CD14-positive monocyte (primary cell): ENCODE measurements at places on chromosomes 7 and 10.
A peak's percentile ranks its signal among the peaks of the same experiment; 100 is the strongest.

GRCh38 chr10:124748953-124749645 is 4.9 kb upstream of the FAM53B start:
- no peak for DNase-seq

GRCh38 chr7:155230169-155230593 is 67.5 kb upstream of the INSIG1 start:
- DNase-seq, result no peak

GRCh38 chr7:1028044-1028770 is 16.1 kb upstream of the GPR146 start:
- peak; percentile 81 for DNase-seq

- no peak for DNase-seq
Observed at GRCh38 chr7:1586126-1586826, 16.4 kb upstream of the PSMG3 start.

GRCh38 chr7:127935847-127936376 is 95.3 kb downstream of the LRRC4 start:
- DNase-seq, result no peak

- DNase-seq, result no peak
Observed at GRCh38 chr7:100102950-100103840, 1.8 kb downstream of the AP4M1 start.

GRCh38 chr10:75606203-75606779 is 174.9 kb downstream of the LRMDA start:
- DNase-seq, result no peak

- peak; percentile 8 for DNase-seq
Observed at GRCh38 chr10:79608505-79609375, 2.0 kb upstream of the SFTPA1 start.

DNA sequence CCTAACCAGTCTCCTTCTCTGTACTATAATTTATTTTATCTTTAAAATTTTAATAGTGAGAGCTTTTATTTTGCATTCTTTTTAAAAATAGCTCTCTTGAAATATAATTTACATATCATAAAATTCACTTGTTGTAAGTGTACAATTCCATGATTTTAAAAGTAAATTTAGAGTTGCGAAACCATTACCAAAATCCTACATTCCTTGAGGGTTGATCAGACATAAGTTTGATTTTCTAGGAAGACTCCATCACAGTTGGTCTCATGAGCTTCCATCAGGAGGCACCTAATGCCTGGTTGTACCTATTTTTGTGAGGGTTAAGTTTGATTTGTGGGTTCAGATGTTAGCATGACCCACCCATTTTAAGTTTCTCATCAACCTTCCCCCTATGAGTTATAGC is 108.1 kb downstream of the BMPER start:
- DNase-seq, result no peak

GRCh38 chr10:84665883-84666463 is 337.6 kb downstream of the CCSER2 start:
- DNase-seq, result no peak

GRCh38 chr7:24880886-24881285 is 99.1 kb downstream of the OSBPL3 start:
- no peak for DNase-seq

DNA sequence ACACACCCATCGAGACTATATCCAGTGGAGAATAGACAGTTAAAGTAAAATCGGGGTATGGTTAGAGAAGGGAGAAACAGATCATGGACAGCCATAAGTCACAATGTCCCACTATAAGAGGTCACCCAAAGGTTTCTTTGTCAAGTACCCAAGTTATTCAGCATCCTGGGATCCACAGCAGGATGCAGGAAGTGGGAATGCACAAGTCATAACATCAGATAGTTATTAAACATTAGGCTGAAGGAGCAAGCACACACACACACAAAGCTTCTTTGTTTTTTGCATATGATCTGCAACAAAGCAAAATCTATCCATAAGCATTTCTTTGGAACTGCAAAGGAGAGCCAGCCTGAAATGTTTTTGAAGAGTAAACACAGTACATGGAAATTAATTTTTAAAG is 111.6 kb downstream of the NOC3L start:
- DNase-seq, result no peak

DNA sequence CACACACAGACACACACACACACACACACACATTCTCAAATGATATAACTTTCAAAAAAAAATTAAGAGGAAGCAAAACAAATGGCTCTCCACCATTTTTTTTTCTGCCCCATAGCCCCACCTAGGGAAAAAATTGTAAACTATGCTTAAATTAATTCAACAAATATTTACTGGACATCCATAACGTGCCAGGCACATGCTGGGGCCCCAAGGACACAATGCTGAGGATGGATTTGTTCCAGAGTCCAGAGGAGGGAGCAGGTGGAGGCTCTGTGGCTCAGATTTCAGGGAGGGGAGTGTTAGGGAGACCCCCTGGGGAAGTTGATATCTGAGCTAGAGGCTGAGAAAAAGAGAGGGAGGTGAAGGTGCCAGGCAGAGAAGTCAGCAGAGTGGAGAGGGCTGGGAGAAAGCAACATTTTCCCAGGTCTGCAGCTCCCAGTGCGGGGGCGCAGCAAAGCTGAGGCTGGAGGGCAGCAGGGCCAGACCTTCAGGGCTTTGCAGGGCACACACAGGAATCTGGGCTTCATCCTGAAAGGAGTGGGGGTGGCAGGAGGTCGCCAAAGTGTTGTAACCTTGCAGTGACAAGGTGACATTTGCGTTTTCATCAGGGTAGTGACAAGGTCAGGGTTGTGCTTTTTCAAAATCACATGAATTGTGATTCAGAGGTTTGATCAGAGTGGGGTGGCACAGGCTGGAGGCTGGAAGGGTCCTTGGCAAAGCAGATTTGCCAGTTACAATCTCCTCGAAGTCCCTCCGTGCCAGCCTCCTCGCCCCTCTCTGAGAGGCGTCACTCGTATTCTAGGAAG is 261.6 kb downstream of the WDR11 start:
- DNase-seq, result no peak

DNA sequence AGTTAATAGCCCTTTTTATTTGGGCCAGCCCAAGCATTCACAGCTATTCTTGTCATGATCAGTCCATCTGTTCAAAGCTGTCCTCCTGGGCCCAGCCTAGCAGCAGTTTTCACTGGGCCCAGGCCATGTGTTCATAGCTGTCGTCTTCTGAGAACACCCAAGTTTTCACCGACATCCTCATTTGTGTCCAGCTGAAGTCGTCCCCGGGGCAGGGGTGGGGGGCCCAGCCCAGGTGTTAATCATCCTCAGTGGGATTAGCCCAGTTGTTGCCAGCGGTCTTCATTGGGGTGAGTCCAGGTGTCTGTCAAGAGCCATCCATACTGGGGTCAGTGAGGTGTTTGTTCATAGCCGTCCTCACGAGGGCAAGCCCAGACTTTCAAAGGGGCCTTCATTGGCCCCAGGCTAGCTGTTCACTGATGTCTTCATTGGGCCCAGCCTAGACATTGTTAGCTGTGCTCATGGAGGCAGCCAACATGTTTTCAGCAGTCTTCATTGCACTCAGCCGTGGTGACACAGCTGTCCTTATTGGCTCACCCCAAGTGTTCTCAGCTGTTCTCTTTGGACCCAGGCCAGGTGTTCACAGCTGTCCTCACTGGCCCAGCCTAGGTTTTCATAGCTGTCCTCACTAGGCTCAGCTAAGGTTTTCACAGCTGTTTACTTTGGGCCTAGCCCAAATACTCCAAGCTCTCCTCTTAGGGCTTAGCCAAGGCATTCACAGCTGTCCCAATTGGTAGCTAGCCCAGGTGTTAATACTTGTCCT is 10.0 kb downstream of the FRG2B start:
- DNase-seq, result no peak

GRCh38 chr10:83214136-83214535 is 925.2 kb upstream of the GHITM start:
- no peak for DNase-seq

DNA sequence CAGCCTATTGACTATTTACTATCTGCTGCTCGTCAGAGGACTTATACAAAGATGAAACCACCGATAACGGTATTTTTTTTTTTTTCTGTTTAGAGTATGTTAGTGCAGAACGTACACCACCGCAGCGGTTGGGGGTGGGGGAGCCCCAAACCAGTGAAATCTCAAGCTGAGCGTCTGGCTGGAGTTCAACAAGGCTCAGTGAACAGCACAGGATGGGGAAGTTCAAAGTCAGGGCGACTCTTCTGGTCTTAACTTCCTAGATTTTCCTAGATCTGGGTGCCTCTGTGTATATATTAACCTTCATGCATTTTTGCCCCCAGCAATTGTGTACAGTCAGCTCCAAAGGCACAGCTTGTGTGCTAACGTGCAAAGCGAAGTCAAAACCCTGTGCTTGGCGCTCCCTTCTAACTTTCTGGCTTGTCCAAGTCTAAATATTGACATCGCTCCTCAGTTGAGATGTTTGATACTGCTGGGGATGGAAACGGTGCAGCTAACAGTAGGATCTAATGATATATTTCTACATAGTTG is 1.1 kb downstream of the RHOBTB1 start:
- peak; percentile 55 for DNase-seq

DNA sequence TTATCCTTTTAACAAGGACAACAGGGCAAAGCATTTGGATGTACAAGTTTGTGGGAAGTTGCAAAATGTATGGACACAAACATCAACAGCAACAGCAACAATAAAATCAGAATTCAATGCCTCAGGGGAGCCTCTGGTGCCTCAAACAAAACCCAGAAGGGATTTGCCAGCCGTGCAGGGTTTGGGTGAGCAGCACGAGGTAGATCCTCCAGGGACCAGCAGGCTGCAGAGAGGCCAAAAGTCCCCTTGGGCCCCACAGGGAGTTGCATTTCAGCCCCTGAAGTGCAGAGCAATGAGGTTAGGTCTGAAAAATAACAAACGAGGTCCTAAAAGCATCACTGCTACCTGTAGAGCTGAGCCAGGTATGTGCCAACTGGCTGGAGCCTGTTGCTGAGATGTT is 51.7 kb upstream of the CPXM2 start:
- no peak for DNase-seq

DNA sequence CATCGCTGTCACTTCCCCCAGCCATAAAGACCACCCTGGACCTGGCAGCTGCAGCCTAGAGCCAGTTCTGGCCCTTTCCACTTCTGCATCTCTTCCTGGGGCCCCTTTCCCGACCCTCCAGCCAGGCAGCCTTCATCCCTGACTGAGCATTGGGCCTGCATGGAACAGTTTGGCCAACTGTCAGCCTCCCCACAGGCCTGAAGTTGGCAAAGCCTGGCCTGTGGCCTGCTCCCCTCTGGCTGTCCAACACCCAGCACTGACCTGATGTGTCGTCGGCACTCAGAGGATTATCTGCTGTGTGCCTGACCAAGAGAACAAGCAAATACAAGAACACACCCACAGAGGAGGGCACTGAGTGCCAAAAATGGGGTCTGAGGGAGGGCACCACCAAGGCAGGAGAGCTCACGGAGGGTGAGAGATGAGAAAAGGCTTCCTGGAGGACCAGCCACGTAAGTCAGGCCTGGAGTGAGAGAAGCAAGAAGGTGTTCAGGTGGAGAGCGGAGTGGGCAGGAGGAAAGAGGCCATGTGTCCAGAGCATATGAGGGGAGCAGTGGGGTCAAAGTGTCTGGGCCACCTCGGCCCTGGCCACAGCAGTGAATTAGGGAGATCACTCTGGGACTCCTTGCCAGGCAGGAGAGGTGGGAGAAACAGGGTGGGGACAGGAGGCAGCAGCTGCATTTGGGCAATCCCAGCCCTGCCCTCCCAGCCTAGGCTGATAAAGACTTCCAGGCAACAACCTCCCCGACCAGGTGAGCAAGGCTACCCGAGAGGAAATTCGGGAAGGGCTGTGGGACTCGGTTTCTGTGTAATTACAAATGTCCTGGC is 4.5 kb downstream of the GPRIN2 start:
- DNase-seq, result no peak

GRCh38 chr7:122833888-122834570 is 52.2 kb downstream of the CADPS2 start:
- DNase-seq, result no peak

- no peak for DNase-seq
Observed at GRCh38 chr7:126690848-126691751, 561.6 kb downstream of the GRM8 start.

DNA sequence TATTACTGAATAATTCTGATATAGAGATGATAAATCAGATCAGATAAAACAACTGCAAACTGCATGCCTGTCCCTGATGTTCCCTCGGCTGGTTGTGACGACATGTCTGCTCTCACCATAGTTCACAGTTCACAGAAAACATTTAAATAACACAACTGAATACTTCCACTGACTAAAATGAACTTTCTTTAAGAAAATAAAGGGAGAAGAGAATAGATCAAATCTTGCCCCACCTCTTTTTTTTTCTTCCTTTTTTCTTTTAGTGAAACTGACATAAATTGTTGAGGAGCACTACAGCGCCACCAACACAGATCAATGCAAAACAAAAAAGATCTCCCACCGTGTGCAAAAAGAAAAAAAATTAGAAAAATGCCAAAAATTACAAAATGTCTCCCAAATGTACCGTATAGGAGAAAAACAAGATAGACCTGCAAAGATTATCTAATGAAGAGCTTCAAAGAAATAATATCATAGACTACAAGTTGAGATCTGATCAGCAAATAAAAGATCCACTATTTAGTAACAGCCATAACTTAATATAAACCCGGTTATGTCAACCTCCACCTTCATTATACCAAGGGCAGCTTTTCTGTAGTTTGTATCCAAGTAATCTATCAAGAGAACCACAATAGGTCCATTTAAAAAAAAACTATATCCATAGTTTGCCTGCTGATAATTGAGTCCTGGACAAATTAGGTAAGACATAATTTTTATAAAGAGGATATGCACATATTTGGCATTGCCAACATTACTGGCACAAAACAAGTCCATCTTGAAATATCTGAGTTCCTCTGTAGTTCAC is 30.7 kb upstream of the EPC1 start:
- peak; percentile 8 for DNase-seq

DNA sequence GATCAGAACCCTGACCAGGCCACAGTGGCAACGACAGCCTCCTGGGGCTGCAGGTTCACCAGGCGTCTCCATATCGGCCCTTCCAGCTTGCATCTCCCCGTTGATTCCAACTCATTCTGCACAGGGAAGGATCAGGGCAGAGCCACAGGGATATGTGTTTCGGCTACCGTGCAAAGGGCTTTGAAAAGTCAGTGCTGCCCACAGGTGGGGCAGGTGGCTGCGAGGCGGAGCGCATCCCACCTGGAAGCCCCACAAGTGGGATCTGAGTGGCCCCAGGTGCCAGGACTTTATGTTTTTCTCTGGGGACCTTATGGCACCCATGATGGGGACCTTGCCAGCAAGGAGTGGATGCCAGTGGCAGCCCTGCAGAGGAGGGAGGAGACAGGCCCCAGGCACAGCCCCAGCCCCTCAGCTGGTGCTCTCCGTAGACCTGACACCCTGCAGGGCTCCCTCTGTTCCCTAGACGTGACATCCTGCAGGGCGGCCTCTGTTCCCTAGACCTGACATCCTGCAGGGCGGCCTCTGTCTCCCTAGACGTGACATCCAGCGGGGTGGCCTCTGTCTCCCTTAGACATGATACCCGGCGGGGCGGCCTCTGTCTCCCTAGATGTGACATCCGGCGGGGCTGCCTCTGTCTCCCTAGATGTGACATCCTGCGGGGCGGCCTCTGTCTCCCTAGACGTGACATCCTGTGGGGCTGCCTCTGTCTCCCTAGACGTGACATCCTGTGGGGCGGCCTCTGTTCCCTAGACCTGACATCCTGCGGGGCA is 189.4 kb downstream of the ELFN1 start:
- no peak for DNase-seq

GRCh38 chr10:114881901-114882300 is 56.1 kb upstream of the TRUB1 start:
- DNase-seq, result no peak

GRCh38 chr7:121002757-121003200 is 14.3 kb downstream of the CPED1 start:
- DNase-seq, result no peak

- DNase-seq, result no peak
Observed at GRCh38 chr10:72050873-72051272, 37.5 kb downstream of the SPOCK2 start.

- no peak for DNase-seq
Observed at GRCh38 chr7:70775570-70776156, 356.3 kb upstream of the GALNT17 start.

- DNase-seq, result peak; percentile 43
Observed at GRCh38 chr7:148535217-148535616, 55.3 kb upstream of the C7orf33 start.
